ENCODE measurements at places on chromosomes 2 and 18. TPM values are rescaled to one million over a fixed set of nuclear protein-coding genes. Genes with fewer than 3 reads are reported as not detected.

The ACMSD gene
- not detected for total RNA-seq

DNA sequence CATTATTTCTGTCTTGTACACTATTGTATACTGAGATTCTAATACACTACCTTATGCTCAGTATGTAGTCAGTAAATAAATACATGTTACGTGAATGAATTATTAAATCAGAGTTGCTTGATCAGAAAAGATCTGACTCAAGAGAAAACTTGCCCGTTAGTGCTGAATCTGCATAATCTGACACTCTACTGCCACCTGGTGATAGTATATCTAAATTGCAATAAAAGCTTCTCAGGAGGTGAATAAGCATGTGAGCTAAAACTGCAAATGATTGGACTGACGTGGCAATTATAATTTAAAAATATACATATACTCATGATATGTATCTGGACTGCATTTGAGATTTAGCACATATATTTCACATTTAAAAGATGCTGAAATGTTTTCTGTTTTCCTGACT lies 70.4 kb downstream of the KIAA1328 start:
- H3K27me3 ChIP-seq, result no peaks in the 10 kb centered on the region
- H3K4me3 ChIP-seq, result no peak overlapping the region
- DNase-seq, result no peak
- no peak overlapping the region for H3K27ac ChIP-seq

DNA sequence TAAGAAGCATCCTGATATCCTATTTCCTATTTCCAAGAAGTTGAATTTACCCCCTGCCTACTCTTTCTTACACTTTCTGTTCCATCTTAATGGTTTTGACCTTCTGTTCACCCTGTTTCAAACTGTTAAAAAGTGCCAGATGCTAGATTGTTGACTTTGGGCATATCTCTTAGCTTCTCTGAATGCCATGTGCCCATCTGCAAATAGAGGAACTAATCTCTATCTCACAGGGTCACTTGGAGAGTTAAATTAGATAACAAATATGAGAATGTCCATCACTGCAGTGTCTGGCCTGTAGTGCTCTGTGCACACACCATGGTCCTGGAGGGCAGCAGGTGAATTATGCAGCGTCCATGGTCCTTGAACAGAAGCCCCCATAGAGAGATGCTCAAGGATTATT lies 83.8 kb downstream of the LRATD1 start:
- H3K4me1 ChIP-seq, result no peaks in the 10 kb centered on the region
- H3K36me3 ChIP-seq, result no peaks in the 10 kb centered on the region
- H3K27me3 ChIP-seq, result no peaks in the 10 kb centered on the region
- no peak overlapping the region for H3K27ac ChIP-seq

DNA sequence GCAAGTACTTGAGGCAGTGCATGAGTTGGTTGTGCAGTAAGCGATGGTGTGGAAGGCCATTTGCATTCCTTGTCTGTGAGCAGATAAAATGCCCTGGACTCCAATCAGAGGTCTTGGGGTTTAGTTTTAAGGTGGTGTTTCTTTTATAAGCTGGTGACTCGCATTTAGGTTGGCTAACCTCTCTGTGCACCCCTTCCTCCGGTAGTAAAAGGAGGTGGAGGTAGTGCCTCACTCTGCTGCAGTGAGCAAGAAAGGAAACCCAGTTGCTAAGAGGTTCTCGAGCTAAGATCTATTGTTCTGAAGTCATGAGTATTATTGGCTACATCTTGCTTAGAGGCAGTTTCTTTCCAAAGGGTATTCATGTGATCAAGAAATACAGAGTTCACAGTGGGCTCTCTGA lies 74.3 kb upstream of the EML6 start:
- no peaks in the 10 kb centered on the region for H3K27me3 ChIP-seq
- no peaks in the 10 kb centered on the region for H3K4me1 ChIP-seq
- no peak overlapping the region for H3K27ac ChIP-seq
- DNase-seq, result no peak
- no peak overlapping the region for H3K4me3 ChIP-seq

DNA sequence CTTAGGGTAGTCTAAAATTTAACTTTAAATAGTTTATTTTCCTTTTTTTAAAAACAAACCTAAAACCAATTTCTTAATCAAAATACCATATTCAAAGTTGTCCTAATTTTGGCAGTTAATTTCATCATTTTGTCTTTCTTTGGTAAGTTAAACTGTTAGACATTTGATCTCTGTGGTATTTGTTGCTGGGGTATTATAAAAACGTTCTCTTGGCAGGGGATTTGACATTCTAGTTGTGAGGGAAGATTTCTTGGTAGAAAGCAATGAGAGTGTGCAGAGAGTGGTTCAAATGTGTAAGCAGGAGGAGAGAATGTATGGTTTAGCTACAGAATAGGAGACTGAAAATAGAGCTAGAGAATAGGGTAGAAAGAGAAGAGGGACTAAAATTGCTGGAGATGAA lies 14.6 kb downstream of the GULP1 start:
- no peak overlapping the region for H3K4me3 ChIP-seq
- no peaks in the 10 kb centered on the region for H3K4me1 ChIP-seq
- DNase-seq, result no peak

DNA sequence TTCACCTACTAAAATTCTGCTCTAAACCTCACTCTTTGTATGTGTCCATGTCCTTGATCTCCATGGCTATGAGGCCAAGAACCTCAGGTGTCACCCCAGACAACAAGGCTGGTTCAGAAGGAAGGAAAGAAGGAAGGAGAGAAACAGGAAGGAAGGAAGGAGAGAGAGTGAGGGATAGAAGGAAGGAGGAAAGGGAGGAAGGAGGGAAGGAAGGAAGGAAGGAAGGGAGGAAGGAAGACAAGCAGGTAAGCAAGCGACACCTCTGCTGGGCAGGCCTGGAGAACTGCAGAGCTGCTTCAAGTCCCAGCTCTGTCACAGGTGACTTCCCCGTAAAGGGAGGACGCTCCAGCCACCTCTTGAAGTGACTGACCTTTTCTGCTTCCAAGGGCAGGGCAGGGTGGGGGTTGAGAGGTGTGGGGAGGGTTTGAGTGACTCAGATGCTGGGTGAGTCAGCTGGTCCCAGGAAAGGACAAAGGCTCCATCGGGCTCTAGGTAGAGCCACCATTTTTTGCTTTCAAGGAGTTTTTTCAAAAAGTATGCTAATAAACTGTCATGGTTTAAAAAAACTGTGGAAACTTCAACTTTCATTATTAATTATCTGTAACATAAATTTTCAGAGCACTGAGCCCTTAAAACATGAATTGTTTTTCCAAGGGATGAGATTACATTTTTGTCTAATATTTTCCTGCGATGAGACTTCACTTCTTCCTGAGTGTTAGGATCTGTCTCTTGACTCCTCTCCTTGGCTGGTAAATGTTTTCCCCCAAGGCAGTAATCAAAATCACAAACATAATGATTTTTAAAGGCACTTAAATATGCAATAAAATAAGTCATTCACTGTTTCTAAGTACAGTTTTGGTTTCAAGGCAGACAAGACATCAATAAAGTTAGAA lies 90.1 kb upstream of the L3MBTL4 start:
- DNase-seq, result no peak
- no peak overlapping the region for H3K4me3 ChIP-seq
- H3K27ac ChIP-seq, result no peak overlapping the region
- H3K36me3 ChIP-seq, result no peaks in the 10 kb centered on the region
- no peaks in the 10 kb centered on the region for H3K4me1 ChIP-seq
- no peaks in the 10 kb centered on the region for H3K27me3 ChIP-seq

- DNase-seq, result peak; percentile 76
- H3K27ac ChIP-seq, result peak overlapping the region; percentile 66
- H3K36me3 ChIP-seq, result no peaks in the 10 kb centered on the region
- H3K4me1 ChIP-seq, result peaks cover 5% of the 10 kb centered on the region
- no peaks in the 10 kb centered on the region for H3K27me3 ChIP-seq
- peak overlapping the region; percentile 73 for H3K4me3 ChIP-seq
These were observed 647 bp downstream of the PSME4 start for GRCh38 chr2:53969968-53970723.

The ROCK1 gene
- 147 TPM for total RNA-seq

- H3K36me3 ChIP-seq, result no peaks in the 10 kb centered on the region
- no peak overlapping the region for H3K4me3 ChIP-seq
- DNase-seq, result no peak
- H3K4me1 ChIP-seq, result no peaks in the 10 kb centered on the region
- H3K27me3 ChIP-seq, result no peaks in the 10 kb centered on the region
These were observed 25.1 kb downstream of the BMP10 start for GRCh38 chr2:68846091-68846490.

GRCh38 chr2:182852090-182852489 lies 14.3 kb downstream of the FRZB start:
- no peaks in the 10 kb centered on the region for H3K36me3 ChIP-seq
- no peak overlapping the region for H3K27ac ChIP-seq
- H3K4me3 ChIP-seq, result no peak overlapping the region
- no peak for DNase-seq

DNA sequence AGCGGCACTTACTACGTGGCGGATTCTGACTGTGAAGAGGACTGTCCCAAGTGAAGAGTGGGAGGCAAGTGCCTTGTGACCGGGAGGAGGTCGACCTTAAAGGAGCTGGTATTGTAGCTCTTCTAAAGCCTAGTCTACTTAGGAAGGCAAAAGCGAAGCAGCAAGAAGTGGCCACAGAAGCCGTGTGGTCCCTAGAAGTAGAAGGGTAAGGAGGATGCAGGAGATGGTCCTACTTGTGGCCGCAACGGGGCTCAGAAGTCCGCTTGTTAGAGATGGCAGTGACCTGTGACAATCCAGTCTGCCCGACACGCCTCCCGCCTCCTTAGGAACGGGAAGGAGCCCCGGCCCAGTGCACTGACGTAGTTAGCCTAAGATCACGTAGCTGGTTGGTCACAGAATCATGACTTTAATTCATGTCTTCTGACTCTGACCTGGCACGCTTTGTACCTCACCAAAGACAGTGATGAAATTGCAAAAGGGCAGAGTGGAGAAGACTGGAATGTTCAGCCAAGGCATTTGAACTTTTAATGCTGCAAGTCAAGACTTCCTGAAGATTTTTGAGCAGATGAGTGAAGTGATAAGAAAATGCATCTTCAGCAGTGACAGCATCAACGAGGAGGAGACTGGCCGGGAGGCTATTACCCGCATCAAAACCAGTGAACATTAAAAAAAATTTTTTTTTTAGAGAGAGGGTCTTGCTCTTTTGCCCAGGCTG lies 749 bp upstream of the EIF2AK3 start:
- peaks cover 5% of the 10 kb centered on the region for H3K4me1 ChIP-seq
- H3K4me3 ChIP-seq, result peak overlapping the region; percentile 21
- peak overlapping the region; percentile 100 for H3K27ac ChIP-seq
- DNase-seq, result peak; percentile 97
- no peaks in the 10 kb centered on the region for H3K36me3 ChIP-seq

The GPR35 gene
- 3.9 TPM for total RNA-seq

DNA sequence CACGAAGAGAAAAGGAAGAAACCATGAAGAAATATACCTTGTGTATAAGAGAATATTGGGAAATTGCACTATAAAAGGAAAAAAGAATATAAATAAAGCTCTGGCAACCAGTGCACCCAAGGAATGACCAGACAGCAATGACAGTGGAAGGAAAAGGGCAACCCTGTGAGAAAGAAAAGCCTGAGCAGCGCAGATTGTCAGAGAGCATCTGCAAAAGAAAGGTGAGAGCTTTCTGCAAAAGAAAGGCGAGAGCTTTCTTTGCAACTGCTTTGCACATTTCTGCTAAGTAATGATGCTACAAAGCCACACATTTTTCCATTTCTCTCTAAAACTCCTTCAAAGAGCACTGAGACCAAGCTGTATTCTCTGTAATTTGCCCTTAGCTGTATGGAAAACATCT lies 83.6 kb downstream of the CTNNA2 start:
- no peaks in the 10 kb centered on the region for H3K27me3 ChIP-seq
- no peak overlapping the region for H3K27ac ChIP-seq
- H3K4me3 ChIP-seq, result no peak overlapping the region
- no peaks in the 10 kb centered on the region for H3K36me3 ChIP-seq

GRCh38 chr18:9475643-9476591 lies 604 bp downstream of the RALBP1 start:
- H3K4me3 ChIP-seq, result peak overlapping the region; percentile 91
- H3K36me3 ChIP-seq, result no peaks in the 10 kb centered on the region
- peaks cover 2% of the 10 kb centered on the region for H3K4me1 ChIP-seq
- H3K27ac ChIP-seq, result peak overlapping the region; percentile 41
- no peak for DNase-seq

DNA sequence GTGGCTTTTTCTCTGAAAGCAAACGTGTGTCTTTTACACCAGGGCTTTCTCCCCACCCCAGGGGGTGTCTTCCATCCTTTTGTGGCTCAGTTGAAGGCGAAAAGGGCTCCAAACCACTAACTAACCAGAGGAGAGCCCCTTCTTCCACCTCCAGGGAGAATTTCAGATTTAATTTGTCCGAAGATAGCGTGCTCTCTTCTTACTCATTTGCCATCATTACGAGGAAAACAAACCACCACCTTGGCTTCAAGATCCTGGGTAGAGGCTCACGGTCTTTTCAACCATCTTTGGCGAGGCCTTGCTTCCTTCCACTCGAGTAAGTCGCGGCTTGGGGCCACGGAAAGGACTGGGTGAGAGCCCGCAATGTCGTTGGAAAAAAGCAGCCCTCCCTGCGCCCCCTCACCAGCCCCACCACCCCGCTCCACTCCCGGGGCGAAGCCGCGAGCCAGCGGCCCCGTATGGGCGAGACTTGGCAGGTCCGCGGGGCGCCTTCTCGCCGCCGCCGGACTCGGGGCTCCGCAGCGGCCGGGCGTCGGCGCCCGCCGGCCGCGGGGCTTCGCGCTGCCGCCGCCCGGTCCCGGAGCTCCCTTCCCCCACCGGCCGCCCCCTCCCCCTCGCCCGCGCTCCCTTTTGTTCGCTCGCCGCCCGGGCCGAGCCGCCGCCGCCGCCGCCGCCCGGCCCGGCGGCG lies 1.7 kb upstream of the ZNF532 start:
- H3K36me3 ChIP-seq, result no peaks in the 10 kb centered on the region
- peak overlapping the region; percentile 100 for H3K27ac ChIP-seq
- peak overlapping the region; percentile 74 for H3K4me3 ChIP-seq
- no peaks in the 10 kb centered on the region for H3K27me3 ChIP-seq
- DNase-seq, result no peak

DNA sequence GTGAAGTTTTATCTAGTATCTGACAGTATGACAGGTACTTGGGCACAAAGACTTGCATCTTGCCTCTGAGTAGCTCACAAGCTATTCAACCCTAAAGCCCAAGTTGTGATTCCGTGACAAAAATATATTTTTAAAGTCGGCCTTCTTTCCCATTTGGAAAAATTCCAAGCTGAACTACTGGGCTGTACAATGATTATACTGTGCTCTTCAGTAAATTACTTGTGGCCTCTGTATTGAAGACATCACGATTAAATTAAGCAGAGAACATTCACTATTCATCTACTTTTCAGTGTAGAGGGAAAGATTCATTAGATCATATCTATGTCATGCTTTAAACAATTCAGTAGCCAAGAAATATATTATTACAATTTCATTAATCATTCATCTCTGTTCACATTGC lies 282.2 kb downstream of the CDH2 start:
- DNase-seq, result no peak
- H3K4me1 ChIP-seq, result no peaks in the 10 kb centered on the region
- no peak overlapping the region for H3K4me3 ChIP-seq
- no peak overlapping the region for H3K27ac ChIP-seq
- H3K27me3 ChIP-seq, result no peaks in the 10 kb centered on the region
- no peaks in the 10 kb centered on the region for H3K36me3 ChIP-seq

- no peak overlapping the region for H3K4me3 ChIP-seq
- no peaks in the 10 kb centered on the region for H3K4me1 ChIP-seq
- no peaks in the 10 kb centered on the region for H3K36me3 ChIP-seq
- H3K27ac ChIP-seq, result no peak overlapping the region
These were observed 5.6 kb downstream of the ARL4C start for GRCh38 chr2:234491281-234491680.
